Activated T-cell treated with anti-CD3 and anti-CD28 coated beads, Interleukin-2, amount 50 U/mL, for 72 hours (primary cell): ENCODE measurements at places on chromosomes 7 and 10. TPM values are rescaled to one million over a fixed set of nuclear protein-coding genes. Genes with fewer than 3 reads are reported as not detected.

The OGDHL gene
- total RNA-seq, result 0.67 TPM

The SGMS1 gene
- 8.9 TPM for total RNA-seq

The ATOH7 gene
- total RNA-seq, result not detected

The SORCS1 gene
- not detected for total RNA-seq

The MYH16 gene
- not detected for total RNA-seq

The APBB1IP gene
- total RNA-seq, result 44.1 TPM

The SUN1 gene
- total RNA-seq, result 77.9 TPM

The TAF6 gene
- total RNA-seq, result 88.1 TPM

The NUTM2D gene
- 1.5 TPM for total RNA-seq

The FAM24B gene
- 38.1 TPM for total RNA-seq

- peak overlapping the region; percentile 96 for H3K4me3 ChIP-seq
- peak overlapping the region; percentile 100 for H3K27ac ChIP-seq
- H3K27me3 ChIP-seq, result no peaks in the 10 kb centered on the region
- H3K4me1 ChIP-seq, result peaks cover 51% of the 10 kb centered on the region
- peak; percentile 64 for DNase-seq
Observed at GRCh38 chr7:26199301-26200037, 1.1 kb downstream of the HNRNPA2B1 start.

DNA sequence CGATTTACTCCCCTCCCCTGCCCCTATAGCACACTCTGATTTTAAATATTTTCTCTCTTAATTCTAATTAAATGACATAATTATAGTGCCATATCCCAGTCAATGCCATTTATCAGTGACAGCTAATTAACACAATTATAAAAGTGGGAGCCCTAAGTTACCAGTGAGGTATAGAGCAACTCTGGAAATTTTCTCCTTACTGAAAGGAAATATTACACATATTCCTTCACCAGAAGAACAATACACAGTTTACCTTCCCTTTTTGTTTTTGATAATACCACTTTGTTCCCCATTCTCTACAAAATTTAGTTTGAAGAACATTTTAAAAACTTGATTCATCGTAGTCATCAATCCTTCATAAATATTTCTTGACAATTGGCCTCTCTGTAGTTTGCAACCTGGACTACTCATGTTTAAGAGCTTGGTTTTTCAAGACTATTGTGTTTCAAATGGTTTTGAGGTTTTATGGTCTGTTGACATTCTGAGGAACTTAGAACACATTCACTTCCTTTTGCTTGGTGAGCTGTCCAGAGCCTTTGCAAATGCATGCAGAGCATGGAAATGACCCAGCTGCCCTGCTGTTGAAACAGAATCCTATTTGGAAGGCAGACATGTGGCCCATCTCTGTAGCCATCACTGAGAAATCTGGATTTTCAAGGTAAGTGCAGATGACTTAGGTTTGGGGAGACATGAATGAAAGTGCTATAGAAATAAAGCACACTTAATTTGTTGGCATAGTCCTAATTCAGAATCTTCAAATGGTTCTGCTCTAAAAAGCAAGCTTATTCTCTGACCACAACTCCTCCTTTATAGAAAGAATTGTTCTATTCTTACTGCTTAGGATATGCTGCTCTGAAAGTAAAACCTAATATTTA is at the start of gene GPR141:
Gene GPR141, plus strand, starts transcription at position 521 of the 875 bp plus-strand sequence. CDS start 56,628 bp downstream, outside the sequence.
- no peaks in the 10 kb centered on the region for H3K4me1 ChIP-seq
- H3K4me3 ChIP-seq, result peak within 1 kb of the TSS; percentile 13
- no peaks in the 10 kb centered on the region for H3K36me3 ChIP-seq
- peaks cover 15% of the 10 kb centered on the region for H3K27me3 ChIP-seq
- peak within 1 kb of the TSS; percentile 46 for H3K27ac ChIP-seq

DNA sequence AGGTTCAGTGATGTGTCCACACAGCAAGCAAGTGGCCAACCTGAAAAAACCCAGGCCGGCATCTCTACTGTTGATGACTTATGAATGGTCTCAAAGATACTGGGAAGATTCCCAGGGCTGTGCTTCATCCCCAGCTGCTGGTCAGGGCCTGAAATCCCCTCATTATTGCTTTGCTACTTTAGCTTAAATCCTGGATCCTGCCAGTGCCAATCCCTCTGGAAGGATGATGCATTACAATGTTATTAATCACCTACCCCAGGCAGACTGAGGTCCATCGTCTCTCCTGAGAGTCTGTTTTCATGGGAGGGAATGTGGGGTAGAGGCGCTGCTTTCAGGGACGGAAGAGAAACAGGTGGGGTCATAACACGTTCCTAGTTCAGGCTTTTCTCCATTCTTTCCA is 371.6 kb downstream of the RPS24 start:
- peaks cover 6% of the 10 kb centered on the region for H3K4me1 ChIP-seq
- no peak overlapping the region for H3K4me3 ChIP-seq
- peaks cover 19% of the 10 kb centered on the region for H3K27me3 ChIP-seq
- no peak for DNase-seq

DNA sequence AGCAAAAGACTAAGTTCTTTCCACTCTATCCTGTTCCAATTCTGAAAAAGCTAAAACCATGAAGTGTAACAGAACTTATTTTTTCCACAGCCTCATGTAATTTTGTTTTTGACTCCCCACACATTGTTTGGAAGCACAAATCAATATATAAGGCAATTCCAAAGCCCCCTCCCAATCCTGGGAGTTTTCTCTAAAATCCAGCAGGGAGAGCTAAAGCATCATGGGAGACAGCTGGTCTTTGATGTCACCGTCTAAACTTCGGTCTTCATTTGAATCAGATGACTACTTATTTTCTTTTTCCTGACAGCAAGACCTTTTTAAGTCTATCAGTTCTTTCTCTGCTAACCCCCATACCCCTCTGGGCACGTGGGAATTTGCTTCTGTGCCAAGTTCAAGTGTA is 33.3 kb upstream of the PON1 start:
- peaks cover 13% of the 10 kb centered on the region for H3K27me3 ChIP-seq
- no peak overlapping the region for H3K4me3 ChIP-seq
- H3K4me1 ChIP-seq, result no peaks in the 10 kb centered on the region
- peaks cover 2% of the 10 kb centered on the region for H3K36me3 ChIP-seq
- DNase-seq, result no peak
- no peak overlapping the region for H3K27ac ChIP-seq

DNA sequence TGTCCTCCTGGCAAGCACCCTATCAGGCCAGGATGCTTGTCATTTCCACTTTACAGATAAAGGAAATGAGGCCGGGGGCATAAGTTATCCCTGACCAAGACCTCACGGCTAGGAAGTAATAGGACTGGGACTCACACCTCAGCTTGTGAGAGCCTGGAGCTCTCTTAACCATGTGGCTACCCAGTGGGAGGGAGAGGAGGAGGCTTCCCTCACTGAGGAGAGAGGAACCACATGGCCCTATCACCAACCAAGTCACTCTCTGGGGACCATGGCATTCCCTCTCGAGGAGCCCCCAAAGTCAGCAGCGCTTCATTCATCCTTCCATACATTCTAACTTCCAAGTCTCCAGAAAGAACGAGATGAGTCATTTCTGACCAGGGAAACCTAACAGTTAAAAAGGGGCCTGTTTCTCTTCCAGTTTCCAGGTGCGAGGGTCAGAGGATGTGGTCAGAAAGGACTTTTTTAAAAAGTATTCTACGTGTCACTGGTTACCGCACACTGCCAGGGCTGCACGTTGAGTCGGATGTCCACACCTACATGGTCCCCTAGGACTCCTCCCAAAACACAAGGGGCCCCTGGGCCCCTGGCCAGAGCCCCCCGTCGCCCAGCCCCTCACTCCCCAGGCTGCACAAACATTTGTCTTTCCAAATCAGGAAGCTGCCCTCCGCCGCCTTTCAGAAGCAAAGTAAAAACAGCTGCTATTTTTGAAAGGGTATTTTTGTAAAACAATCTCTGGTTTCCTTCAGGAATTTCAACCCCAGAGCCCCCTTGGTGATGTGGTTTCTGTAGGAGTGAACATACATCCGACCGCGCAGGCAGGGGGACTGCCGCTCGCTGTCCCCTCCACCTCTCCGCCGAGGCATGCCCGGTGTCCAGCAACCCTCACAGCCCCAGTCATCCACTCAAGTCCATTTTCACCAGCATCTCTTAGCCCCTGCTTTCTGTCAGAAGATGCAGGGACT is 128.2 kb upstream of the CHST15 start:
- H3K27me3 ChIP-seq, result peaks cover 10% of the 10 kb centered on the region
- peaks cover 9% of the 10 kb centered on the region for H3K4me1 ChIP-seq

DNA sequence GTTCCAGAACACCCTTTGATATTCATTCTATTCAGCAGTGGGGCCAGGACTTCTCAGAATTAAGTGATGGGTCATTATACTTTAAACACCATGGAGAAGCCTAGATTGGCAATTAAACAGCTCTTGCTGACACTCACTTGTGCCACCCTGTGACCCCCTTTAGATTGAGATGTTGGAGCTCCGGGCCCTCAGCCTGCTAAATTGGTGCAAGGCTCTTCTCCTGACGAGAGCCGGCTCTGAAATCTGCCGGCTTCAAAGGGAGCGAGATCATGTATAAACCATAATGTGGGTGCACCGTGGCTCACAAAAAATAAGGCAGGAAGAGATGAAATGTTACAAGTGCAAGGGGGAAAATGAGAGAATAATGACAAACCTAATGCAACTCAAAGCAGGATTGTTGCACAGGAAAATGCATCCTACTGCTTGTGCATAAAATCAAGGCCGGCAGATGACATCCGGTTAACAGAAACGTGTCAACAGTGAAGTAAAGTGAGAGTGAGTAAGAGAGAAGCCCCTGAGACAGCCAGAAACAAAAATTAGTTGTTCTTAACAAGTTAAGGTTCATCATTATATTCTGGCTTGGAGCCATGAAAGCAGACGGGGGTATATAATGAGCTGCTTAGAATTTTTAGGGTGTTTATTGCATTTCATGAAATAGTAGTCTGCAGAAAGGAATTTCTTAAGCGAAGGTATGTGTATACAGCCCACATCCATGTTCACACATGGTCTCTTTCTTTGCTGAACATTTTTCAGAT is 198.2 kb downstream of the TCF7L2 start:
- no peaks in the 10 kb centered on the region for H3K27me3 ChIP-seq
- no peaks in the 10 kb centered on the region for H3K36me3 ChIP-seq

- H3K27me3 ChIP-seq, result peaks cover 7% of the 10 kb centered on the region
- peaks cover 9% of the 10 kb centered on the region for H3K4me1 ChIP-seq
- no peak overlapping the region for H3K27ac ChIP-seq
- H3K36me3 ChIP-seq, result no peaks in the 10 kb centered on the region
- H3K4me3 ChIP-seq, result no peak overlapping the region
Observed at GRCh38 chr7:157757776-157758467, 421.1 kb downstream of the DNAJB6 start.

DNA sequence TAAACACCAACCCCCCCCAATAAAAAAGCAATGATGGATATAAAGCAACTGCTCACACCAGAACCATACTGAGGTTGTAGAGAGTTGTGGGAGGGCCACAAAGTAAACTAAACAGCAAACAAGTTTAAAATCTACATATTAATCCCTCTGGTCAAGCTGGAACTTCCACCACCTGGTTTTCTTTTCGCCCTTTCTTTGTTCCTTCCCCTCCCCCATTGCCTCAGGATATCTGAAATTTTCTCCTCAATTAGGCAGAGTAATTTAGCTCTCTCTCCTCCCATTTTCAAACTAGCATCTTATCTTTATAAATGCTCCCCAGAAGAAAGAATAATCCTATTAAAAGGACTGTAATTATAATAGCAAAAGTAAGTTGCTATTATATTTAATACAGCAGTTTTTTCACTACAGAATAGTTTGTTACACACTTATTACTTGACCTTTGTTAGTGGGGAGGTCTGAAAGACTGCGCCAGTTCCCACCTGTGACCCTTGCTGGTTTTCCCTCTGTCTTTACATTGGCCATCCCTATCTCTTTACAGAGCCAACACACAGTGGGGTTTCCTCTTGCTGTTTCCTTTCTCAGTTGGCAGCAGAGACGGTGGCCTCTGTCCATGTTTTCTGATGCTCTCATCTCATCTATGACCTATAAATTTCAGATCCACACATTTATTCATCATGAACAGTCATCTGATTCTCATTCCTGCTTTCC is 235.4 kb downstream of the RNLS start:
- no peak overlapping the region for H3K27ac ChIP-seq
- H3K4me3 ChIP-seq, result no peak overlapping the region
- no peaks in the 10 kb centered on the region for H3K36me3 ChIP-seq
- no peaks in the 10 kb centered on the region for H3K4me1 ChIP-seq

- H3K4me3 ChIP-seq, result no peak overlapping the region
- DNase-seq, result no peak
Observed at GRCh38 chr7:47507522-47507921, 74.4 kb downstream of the TNS3 start.

DNA sequence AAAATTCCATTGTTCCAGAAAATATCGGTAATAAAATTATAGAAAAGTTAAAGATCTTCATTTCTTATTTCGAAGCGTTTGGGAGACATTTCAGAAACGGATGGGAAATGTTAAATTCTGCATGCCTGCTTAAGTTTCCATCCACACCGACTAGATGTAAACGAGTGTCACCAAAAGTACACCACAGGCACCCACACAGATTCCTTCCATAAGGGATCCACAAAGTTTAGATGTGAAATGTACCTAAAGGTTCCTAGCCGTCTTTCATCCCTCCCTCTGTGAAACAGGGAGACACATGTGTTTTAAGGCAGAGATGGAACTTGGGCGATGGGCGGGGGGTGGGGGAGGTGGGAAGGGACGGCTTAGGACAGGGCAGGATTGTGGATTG is 621 bp upstream of the CAV1 start:
- no peaks in the 10 kb centered on the region for H3K36me3 ChIP-seq
- peaks cover 86% of the 10 kb centered on the region for H3K27me3 ChIP-seq

- DNase-seq, result peak; percentile 86
- peaks cover 7% of the 10 kb centered on the region for H3K27me3 ChIP-seq
- peaks cover 49% of the 10 kb centered on the region for H3K4me1 ChIP-seq
- H3K4me3 ChIP-seq, result peak overlapping the region; percentile 47
Observed at GRCh38 chr10:62726142-62726541, 78.4 kb upstream of the ADO start.

GRCh38 chr10:34121781-34122622 is 693.1 kb downstream of the PARD3 start:
- DNase-seq, result peak; percentile 36
- H3K36me3 ChIP-seq, result no peaks in the 10 kb centered on the region
- H3K27ac ChIP-seq, result peak overlapping the region; percentile 9
- H3K4me3 ChIP-seq, result peak overlapping the region; percentile 64
- H3K27me3 ChIP-seq, result no peaks in the 10 kb centered on the region

DNA sequence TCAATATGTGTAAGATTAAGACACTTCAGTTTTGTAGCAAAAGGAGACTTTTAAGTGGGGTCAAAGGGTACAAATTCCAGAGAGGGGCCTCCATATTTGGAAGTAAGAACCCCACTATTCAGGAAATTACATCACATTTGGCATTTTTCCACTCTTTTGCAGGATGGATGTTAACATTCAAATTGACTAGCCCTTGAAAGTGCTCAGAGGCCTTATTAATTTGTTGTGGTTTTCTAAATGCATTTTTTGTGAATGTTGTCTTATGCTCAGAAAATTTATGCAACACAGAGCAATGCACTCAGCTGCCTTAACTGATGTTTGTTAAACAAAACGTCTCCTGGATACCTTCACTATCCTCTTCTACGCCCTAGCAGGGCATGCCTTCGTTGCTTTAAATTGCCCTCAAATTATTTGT is 50.9 kb upstream of the PDLIM1 start:
- H3K4me3 ChIP-seq, result no peak overlapping the region
- no peaks in the 10 kb centered on the region for H3K27me3 ChIP-seq
- no peak overlapping the region for H3K27ac ChIP-seq
- no peaks in the 10 kb centered on the region for H3K4me1 ChIP-seq
- no peak for DNase-seq

- no peaks in the 10 kb centered on the region for H3K4me1 ChIP-seq
- H3K27ac ChIP-seq, result no peak overlapping the region
- no peak for DNase-seq
Observed at GRCh38 chr7:31096198-31096876, 44.2 kb downstream of the ADCYAP1R1 start.
